ENCODE measurements at places on chromosomes 3 and 15. TPM values are rescaled to one million over a fixed set of nuclear protein-coding genes. Genes with fewer than 3 reads are reported as not detected.

DNA sequence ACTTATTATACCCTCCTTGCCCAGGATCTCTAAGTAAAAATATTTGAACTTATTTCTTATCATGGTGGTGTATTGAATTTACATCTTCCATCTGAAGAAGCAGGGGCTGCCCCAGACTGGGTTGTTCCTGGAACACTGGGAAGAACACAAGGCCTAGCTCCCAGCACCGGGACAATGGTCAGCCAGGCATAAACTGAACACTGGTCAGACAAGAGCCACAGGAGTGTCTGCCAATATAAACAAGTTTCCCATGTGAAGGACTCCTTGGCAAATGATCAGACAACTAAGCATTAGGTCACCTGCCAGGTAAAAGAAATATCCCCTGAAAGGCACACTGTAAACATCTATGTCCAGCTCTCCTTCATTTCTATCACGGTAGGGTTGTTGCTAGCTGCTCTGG, 172.4 kb downstream of the ATP8B4 start:
- H3K27me3 ChIP-seq: no peaks in the 10 kb centered on the region
- no peak for DNase-seq
- no peaks in the 10 kb centered on the region for H3K4me1 ChIP-seq
- H3K27ac ChIP-seq: no peak overlapping the region
- H3K4me3 ChIP-seq: no peak overlapping the region

DNA sequence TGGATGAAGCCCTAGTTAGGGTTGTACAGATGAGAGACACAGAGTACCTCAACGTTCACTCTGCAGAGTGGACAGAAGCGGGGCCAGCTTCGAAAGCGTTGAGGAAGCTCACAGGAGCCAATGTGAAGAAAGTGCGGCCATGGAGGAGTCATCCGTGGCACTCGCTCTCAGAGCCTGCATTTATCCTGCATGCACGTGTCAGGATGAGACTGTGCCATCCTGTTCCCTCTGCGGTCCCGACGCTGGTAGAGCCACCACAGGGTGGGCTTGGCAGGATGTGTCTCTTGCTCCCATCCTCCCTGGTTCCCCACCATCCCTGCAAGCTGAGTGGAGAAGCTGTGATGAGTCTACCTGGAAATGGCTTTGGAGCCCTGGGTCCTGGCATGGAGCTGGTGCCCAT, 39.3 kb downstream of the KLHL25 start:
- no peak overlapping the region for H3K27ac ChIP-seq
- no peaks in the 10 kb centered on the region for H3K27me3 ChIP-seq
- no peak overlapping the region for H3K4me3 ChIP-seq
- peaks cover 62% of the 10 kb centered on the region for H3K4me1 ChIP-seq
- H3K36me3 ChIP-seq: no peaks in the 10 kb centered on the region

A4GNT gene
- not detected for total RNA-seq

DNA sequence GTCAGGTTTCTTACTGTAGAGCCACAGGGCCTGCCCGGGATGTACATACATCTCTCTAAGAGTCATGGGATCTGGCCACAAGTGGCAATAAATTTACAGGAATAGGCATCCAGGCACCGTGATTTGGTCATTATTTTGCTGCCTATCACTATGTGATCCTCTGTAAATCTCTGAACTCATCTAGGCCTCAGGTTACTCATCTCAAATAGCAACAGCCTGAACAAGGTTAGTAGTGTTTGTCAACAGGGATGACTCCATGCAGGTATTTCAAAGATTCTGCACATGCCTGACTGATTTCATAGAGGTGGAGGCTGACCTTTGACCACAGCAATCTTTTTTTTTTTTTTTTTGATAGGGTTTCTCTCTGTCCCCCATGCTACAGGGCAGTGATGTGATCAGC, 88.8 kb upstream of the TBL1XR1 start:
- H3K27ac ChIP-seq: no peak overlapping the region
- DNase-seq: no peak
- no peaks in the 10 kb centered on the region for H3K27me3 ChIP-seq
- no peak overlapping the region for H3K4me3 ChIP-seq
- no peaks in the 10 kb centered on the region for H3K4me1 ChIP-seq
- H3K36me3 ChIP-seq: no peaks in the 10 kb centered on the region

TNNC1 gene
- 9,043 TPM for total RNA-seq

Data from heart right ventricle (tissue), 16 donors.